ENCODE measurements at places on chromosomes 7 and 10.

GRCh38 chr7:108456845-108457540, 757 bp upstream of the NRCAM start:
- no peak for DNase-seq

GRCh38 chr7:142481548-142481947, 223.7 kb upstream of the PRSS58 start:
- DNase-seq: no peak

GRCh38 chr10:99579971-99580370, 40.3 kb downstream of the SLC25A28 start:
- no peak for DNase-seq

GRCh38 chr7:51349820-51350545, 33.4 kb upstream of the COBL start:
- DNase-seq: peak; percentile 70

DNA sequence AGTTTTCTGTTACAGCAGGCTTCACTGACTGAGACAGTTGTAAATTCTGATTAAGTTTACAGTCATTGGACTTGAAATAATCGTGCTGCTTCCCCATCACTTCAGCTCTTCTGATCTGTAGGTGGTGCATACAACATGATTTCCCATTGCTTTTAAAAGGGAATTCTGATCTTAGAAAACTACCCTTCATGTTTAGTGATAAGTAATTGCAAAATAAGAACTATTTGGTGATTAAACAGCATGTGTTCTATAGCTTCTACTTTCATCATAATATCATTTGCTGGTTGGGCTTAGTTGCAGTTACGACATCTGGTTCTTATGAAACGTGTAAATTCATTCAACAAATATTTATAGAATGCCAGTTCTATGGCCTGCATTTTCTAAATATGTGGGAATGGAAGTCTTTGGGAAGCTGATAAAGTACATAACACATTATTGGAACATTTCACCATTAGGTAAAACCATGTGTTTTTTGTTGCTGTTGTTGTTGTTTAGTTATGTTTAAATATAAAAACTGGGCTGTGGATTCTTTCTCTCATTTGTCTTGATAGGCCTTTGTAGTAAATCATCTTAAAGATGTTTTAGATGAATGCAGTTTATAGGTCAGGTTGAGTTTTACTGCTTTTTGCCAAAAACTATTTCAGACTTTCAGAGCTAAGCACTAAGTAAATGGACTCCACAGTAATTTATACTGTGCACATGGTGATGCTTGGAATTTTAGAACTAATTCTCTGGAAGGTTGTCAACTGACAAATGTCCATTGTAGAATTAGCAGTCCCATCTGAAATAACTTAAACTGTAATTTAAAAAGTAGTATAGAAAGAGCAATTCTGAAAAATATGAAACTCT, 13.1 kb downstream of the GNAI1 start:
- DNase-seq: no peak

- DNase-seq: no peak
Observed at GRCh38 chr7:83072576-83073517, 89.8 kb downstream of the PCLO start.

DNA sequence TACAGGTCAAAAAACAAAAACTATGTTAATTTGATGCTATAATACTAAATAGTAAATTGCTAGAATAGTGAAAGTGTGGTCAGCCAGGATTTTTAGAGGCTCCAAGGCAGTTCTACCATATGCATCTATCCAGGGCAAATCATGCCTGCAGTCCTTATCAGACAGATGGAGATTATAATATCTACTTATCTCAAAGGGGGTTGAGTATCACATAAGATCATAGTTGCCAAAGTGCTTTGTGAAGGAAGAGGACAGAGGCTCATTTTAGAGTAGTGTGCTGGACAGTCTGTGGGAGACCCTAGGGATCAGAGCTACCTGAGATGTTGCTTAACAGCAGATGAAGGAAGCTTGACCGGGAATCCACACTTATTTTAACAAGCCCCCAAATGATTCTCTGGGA, 3.2 kb downstream of the ICA1 start:
- DNase-seq: no peak

DNA sequence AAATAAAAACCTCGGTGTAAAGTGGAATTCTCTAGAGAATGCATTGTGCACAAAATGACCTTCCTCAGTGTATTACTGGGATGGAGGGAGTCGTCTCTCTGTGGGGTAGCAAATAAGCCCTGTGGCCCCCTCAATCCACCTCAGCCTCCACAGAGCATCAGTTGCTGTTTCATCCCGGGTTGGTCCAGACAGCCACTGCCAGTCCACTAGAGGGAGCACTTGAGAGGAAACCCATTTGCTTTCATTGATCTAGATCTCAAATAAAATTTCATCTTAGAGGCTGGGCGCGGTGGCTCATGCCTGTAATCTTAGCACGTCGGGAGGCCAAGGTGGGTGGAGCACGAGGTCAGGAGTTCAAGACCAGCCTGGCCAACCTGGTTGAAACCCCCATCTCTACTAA, 1128.7 kb downstream of the CNTNAP2 start:
- no peak for DNase-seq

DNA sequence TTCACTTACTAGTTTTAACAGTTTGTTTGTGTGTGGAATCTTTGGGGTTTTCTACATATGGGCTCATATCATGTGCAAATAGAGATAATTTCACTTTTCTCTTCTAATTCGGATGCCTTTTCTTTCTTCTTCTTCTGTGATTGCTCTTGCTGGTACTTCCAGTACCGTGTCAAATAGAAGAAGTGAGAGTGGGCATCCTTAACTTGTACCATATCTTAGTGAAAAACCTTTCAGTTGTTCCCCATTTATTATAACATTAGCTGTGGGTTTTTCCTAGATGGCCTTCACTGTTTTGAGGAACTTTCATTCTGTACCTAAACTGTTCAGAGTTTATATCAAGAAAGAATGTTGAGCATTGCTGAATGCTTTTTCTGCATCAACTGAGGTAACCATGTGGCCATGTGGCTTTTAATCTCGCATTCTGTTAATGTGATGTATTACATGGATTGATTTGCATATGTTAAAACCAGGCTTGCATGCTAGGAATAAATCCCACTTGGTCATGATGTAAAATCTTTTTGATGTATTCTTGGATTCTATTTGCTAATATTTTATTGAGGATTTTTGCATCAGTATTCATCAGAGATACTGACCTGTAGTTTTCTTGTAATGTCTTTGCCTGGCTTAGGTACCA, 78.7 kb downstream of the FAM107B start:
- DNase-seq: no peak

DNA sequence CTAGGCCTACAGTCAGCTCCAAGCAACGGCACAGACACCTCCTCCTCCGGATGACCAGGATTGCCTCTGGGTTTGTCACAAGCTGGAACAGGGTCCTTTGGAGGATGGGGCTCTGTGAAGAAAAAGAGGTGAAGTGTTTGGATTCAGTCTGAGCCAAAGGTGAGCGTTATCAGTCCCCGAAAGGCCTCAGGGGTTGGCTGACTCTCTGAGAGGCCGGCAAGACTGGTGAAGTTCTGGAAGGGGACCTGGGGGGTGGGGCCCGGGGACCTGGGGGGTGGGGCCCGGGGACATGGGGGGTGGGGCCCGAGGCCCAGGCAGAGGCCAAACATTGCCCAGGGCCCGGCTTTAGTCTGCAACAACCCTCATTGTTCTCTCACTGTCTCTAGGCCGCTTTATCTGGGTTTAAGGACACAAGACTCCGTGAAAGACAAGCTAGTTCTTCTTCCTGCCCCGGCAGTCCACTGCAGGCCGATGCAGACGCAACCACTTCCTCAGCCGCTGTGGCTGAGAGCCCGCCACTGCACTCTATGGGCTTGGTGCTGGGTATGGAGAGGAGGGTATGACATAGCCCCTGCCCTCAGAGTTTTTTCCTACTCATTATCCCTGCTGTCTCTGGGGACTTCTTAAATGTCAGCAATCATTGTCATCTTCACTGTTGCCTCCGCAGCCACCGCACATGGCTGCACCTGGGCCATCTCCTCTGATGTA, 27.4 kb upstream of the PSAP start:
- DNase-seq: no peak

- DNase-seq: no peak
Observed at GRCh38 chr10:52566471-52567246, 205.9 kb downstream of the MBL2 start.

DNA sequence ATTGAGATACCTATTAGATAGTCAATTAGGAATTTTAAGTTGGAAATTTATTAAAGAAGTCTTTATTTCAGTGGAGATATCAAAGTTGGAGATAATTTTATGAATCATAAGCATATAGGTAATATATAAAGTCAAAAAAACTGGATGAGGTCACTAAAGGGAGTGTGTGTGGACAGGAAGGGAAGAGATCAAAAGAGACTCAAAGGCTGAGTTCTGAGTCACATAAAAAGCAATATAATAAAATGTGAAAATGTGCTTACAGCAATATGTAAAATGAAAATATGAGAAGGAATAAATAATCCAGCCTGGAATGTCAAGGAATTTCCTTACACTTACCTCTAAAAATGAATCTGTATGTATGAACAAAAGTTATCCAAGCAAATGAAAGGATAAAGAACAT, 583.3 kb upstream of the SORCS1 start:
- no peak for DNase-seq

DNA sequence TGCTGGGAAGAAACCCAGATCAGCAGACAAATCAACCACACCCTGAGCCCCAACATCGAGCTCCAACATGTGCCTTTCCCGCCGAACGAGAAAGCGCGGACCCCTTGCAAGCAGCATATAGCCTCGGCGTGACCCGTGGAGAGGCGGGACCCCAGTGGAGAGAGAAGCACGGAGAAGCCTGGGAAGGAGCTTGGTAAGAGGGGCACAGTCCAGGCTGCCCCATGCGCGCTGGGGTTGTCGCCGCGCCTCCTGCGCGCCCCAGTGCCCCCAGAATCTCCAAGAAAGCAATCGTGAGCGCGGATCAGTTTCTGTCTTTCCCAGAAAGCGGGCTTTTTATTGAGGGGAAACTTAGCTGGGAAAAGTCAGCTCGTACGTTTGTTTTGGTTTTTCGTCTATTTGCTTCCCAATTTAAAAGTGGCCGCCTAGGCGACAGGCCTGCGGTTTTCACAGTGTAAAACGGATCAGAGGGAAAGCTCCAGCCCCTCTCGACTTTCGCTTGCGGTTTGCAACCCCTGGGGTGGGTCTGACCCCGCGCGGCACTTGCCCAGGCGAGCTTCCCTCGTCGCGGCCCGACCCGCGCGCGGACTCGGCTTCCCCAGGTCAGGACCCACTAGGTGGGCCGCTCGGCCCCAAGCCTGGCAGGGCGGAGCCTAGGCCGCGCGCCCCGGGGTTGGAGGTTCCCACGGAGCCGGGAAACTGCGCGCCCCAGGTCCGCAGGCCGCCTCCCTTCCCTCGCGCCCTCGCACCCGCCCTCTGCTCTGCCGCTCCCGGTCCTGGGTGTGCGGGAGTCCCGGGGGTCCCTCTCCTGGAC, 31.1 kb downstream of the SKIDA1 start:
- DNase-seq: no peak

DNA sequence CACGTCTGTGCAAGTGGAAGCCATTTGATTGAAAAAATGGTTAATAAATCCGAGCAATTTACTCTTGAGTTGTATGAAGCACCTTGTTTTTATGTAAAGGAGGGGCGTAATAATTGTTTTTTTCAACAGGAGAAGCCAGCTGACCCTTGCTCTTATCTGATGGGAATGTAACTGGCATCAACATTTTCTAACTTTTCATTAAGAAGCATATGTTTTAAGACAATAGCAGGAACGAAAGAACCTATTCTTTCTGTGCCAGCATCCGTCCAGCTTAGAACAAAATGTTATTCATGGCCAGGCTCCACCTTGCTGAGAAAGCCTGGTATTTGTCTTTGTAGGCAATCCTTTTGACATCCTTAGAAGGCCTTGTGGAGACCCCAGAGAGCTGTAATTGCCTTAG, 22.2 kb upstream of the AFAP1L2 start:
- DNase-seq: no peak

DNA sequence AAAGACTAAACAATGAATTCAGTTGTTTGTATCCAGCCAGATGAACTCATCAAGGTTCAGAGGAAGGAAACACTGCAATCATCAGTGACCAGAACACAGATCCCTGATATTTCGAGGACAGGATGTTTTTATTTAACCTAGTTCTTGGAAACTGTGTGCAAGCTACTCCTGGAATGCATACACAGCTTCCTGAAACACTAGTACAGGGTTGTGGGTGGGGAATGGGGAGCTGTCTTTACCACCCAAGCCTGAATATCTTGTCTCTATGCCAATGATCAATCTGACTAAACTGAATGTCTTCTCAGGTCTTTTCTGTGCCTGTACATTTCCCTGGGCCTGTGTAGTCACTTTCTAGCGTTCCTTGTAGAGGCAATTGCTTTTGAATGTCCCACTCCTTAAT, 374.6 kb downstream of the CALN1 start:
- no peak for DNase-seq

- DNase-seq: peak; percentile 49
Observed at GRCh38 chr10:132706701-132707100, 79.2 kb downstream of the NKX6-2 start.

DNA sequence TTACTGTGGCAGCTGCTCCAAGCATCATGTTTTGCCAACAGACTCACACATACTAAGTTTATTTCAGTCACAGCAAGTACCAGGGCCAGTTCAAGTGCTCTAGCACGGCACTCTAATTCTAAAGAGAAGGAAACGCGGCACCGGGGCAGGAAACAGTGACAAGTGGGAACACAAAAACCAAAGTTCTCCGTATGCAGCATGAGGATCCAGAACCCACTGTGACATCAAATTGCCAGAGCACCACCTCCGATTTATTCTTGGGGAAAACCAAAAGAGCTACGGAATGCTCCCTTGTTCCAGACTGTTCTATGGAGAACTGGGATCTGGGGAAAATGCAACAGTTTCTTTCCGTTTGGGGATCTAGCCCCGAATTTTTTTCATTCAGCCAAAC, 448 bp upstream of the PTER start:
- no peak for DNase-seq

- DNase-seq: no peak
Observed at GRCh38 chr10:85936161-85936560, 430.4 kb downstream of the GRID1 start.

- no peak for DNase-seq
Observed at GRCh38 chr7:29005829-29006228, 47.7 kb upstream of the TRIL start.

DNA sequence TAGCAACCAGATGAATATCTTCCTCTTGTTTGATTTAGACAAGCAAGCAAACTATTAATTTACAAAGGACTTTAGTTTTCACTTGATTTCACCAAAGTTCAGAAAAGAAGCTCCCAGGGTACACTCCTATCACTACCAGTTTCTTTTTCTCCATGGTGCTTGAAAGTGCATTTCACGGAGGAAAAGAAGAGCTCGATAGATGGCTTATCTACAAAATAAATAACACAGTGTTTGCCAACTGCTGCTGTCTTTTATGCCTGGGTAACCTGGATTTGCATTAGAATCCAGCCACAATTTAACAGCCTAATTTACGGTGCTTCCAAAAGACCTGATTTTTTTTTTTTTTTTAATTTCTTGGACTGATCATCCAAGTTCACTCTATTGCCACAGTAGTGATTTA, 275.7 kb downstream of the GPR37 start:
- DNase-seq: no peak

GRCh38 chr10:33223326-33224000, 111.0 kb downstream of the NRP1 start:
- DNase-seq: no peak

- DNase-seq: no peak
Observed at GRCh38 chr10:32161586-32161985, 105.4 kb upstream of the KIF5B start.
